Stimulated activated CD8-positive, alpha-beta memory T cell treated with anti-CD3 and anti-CD28 coated beads, Interleukin-7, amount 100 ng/mL, for 24 hours (primary cell): ENCODE measurements at places on chromosomes 5 and 9.

DNA sequence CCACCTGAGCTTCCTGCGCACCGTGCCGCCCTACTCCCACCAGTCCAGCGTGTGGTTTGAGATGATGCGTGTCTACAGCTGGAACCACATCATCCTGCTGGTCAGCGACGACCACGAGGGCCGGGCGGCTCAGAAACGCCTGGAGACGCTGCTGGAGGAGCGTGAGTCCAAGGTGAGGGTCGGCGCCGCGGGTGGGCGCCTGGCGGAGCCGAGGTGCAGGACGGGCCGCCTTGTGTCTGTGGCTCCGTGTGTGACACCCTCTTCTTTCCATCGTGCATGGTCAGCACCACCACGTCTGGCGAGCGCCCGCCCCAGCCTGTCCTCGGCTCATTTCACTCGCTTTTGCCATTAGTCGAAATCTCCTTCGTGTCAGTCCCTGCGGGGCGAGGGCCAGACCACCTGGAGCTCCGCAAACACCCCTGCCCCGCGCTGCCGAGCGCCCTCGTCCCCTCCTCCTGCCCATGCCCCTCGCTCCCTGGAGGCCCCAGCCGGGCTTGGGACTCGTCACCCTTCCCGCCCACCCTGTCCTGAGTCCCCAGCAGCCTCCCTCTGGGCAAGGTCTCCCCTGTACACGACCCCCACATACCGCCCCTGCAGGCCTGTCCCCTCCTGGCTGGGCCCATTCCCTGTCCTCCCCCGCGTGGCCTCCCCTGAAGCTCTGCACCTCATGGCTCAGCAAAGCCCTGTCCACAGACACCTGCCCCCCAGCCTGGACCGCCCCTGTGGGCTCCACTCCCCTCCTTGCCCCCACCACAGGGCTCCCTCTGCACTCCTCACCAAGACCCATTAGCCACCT, 7.0 kb downstream of the GRIN1 start:
- no peak for DNase-seq

DNA sequence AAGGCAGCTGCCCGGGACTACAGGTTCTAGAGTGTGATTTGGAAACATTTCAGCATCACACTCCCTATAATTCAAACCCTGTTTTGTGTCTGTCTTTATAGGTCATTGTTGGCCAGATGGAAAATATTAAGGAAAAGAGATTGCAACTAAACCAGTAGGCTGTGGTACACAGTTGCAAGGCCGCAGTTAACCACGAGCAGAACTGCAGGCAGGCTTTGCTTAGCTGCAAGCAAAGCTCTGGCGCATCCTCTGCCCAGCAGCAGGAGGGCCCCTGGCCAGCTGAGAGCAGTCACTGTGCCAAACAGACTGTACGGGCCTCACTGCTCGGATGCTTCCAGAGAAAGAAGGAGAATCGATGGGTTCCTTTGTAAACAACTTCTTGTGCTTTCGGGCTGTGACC, 204.5 kb downstream of the DENND1A start:
- no peak for DNase-seq

DNA sequence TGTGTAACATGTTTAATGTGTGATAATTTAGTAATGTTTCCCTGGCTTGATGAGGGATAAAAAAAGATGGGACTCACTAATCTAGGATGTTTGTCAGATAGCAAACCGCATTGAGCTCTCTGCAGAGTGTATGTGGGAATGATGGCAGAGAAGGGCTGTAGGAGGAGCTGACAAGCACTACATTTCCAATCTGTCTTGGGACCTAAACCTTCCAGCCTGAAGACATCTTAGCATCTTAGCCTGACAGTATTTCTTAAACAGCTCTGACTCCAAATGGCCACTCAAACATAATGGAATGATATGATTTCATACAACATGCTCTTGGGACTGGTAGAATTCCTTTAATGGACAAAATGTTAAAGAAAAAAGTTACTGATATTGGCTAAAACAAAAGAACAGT, 116.7 kb downstream of the PPP2R2B start:
- DNase-seq = no peak

- DNase-seq = no peak
These were observed 79.1 kb downstream of the ZNF618 start for GRCh38 chr9:113955076-113955752.

DNA sequence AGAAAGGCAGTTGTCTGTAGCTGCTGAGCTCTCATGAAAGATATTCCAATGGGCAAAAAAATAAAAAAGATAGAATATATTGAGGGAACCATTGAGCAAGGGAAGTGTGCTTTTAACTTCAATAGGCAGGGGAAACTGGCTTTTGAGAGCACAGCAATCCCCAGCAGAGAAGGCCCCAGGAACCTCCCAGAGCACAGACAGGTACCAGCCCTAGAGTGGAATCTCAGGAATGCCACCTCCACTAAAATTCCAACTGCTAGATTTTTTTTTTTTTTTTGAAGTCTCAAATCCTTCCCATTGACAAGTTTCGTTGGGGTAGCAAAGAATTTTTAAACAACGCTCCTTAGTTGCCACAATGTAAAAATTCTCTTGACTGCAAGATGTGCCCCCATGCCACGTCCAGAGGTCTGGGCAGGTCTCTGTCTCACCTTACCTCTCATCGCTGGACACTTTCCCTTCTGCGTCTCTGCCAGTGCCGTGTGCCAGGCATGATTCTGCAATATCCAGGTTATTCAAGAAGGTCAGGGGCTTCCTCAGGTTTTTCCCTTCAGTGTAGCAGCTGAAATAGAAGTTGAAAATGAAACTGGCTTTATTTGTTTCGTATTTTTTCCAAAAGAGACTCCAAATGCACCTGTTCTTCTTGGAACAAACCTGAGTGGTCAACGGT, 64.2 kb upstream of the IRX1 start:
- no peak for DNase-seq

GRCh38 chr5:115360046-115360685, 63.7 kb upstream of the CCDC112 start:
- DNase-seq = no peak

- DNase-seq = no peak
These were observed 107.1 kb downstream of the MAT2B start for GRCh38 chr5:163612358-163613149.

- DNase-seq = no peak
These were observed 23.4 kb downstream of the ABLIM3 start for GRCh38 chr5:149164731-149165130.

DNA sequence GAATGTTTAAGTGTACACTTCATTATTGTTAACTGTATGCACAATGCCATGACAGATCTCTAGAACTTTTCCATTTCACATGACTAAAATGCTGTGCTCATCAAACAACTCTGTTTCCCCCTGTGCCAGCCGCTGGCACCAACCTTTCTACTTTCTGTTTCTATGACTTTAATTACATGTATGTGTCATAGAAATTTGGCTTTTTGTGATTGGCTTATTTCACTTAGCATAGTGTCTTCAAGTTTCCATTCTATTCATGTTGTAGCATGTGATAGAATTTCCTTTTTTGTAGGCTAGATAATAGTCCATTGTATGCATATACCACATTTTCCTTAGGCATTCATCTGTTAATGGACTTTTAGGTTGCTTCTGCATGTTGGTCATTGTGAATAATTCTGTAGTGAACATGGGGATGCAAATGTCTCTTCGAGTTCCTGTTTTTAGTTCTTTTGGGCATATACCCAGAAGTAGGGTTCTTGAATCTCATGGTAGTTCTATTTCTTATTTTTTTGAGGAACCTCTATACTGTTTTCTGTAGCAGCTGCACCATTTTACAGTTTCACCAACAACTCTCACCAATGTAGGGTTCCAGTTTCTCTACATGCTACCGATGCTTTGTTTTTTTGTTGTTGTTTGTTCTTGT, 184.4 kb upstream of the DMRT1 start:
- DNase-seq = no peak
